ENCODE measurements at places on chromosomes 5 and 9.

DNA sequence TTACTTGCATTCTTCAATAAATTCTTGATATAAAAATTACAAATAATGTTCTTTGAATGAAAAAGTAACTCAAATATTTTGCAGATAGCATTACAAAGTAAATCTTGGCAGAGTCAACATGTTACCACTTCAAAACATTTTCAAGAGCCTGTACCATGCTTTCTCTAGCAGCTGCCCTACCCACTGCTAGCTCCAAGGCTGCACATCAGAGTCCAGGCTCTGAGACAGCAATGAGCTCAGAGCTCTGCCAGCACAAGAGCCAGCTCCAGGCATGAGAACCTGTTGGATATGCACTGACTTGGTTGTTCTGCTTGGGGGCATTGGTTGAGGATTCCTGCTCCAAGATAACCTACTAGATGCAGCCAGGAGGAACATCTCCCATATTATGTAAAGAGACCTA, 211.3 kb upstream of the HAPLN1 start:
- DNase-seq = no peak

GRCh38 chr9:73799446-73799845, 647.8 kb downstream of the ANXA1 start:
- DNase-seq = no peak

DNA sequence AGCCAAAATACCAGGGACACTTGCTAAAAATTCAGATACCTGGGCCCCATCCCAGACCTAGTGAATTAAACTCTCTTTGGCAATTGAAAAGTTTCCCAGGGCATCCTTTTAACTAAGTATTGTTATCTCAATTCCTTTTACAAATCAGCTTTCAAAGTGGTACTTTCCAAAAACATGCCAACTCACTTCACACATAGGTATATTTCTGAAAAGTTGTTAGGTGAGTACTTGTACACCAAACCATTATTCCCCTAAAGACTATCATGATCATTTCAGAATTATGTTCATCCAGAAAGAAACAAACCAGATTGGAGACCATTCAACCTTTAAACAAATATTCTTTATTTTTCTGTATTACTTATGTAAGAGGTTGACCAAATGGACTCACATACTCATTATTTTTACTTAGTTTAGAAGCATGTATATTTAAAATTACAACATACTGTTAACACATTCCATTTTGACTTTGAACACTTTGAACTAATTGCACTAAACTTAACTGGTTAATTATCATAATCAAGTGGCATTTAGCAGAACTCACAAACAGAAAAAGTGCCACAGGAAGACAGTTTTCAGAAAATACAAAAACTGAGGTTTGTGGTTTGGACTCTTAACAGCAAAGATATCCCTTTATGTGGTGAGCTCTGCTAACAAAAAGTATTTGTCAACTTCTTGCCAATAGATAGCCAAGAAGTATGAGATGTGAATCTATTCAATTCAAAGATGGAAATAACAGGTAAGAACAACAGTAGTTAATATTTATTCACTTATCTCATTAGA, 40.7 kb downstream of the KIAA0825 start:
- no peak for DNase-seq

- no peak for DNase-seq
These were observed 50.7 kb downstream of the SLC44A1 start for GRCh38 chr9:105295201-105295550.

DNA sequence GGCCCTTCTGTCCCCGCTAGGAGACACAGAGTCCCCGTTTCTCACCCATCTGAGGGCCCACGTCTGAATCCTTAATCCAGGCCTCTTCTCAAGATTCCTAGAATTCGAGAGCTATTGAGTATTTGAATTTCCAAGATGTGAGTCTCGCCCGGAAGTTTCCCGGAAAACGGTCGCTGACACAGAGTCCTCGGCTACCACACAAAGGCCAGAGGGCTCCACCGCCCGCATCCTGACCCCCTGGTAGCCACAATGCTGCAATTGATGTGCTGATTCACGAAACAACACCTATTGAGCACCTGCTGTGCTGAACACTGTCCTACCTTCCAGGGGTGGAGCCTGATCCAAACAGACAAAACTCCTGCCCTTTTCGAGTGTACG, 670 bp upstream of the FBP1 start:
- DNase-seq = no peak

DNA sequence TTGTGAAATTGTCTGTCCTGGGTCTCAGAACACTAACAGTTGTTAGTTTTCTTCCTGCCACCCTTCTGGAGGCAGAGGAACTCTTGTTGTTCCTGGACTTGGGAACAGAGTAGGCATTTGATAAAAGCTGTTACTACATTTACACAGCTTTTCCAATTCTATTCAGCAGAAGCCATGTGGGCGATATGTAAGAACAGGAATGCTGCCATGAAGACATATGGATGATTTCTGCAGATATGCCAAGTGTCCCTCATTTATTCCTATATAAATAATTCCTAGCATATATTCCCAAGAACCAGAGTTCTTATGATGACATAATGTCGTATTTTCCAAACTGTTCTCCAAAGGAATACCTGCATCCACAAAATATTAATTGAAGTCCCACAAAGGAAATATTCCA, 135.9 kb upstream of the DAB2 start:
- DNase-seq = no peak

GRCh38 chr9:69535286-69535832, 136.8 kb downstream of the APBA1 start:
- DNase-seq = no peak

GRCh38 chr5:82274343-82275211, 3.6 kb downstream of the RPS23 start:
- no peak for DNase-seq

- no peak for DNase-seq
These were observed 497.7 kb upstream of the MEF2C start for GRCh38 chr5:89380635-89381034.

GRCh38 chr9:120892748-120893610, 16.0 kb upstream of the PHF19 start:
- DNase-seq = no peak

DNA sequence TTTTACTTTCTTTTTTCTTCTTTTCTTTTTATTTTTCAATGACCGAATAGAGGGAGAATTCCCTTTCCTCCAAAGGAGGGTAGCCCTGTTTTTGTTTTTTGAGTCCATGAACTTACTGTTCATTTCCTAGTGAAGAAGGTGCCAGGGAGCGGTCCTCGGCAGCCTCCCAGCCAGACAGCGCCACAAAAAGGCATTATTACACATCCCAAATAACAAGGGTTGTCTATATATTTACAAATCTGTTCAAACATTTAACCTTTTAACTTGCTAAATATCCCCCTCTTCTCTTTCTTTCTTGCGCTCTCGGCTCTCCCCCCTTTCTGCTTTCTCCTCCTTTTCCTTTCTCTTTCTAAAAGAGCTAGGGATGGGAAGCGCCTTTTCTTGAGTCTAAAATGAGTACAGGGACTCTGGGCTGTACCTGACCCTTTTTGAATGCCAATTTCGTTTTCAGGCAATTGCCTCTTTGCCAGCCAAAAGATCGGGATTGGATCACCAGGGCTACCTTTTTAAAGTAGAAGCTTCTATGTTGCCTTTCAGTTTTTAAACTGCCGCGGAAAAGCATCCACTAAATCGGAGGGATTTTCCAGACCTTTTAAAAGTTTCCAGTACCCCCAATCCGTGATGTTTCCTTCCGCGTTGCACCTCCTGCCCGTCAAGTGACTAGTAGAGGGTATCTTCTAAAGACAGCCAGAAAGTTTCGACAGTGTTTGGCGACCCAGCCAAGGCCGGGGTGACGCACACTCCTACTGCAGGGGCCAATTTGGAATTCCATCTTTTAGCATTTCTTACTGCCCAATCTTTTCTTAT, 125.6 kb downstream of the TMEM161B start:
- peak; percentile 81 for DNase-seq

DNA sequence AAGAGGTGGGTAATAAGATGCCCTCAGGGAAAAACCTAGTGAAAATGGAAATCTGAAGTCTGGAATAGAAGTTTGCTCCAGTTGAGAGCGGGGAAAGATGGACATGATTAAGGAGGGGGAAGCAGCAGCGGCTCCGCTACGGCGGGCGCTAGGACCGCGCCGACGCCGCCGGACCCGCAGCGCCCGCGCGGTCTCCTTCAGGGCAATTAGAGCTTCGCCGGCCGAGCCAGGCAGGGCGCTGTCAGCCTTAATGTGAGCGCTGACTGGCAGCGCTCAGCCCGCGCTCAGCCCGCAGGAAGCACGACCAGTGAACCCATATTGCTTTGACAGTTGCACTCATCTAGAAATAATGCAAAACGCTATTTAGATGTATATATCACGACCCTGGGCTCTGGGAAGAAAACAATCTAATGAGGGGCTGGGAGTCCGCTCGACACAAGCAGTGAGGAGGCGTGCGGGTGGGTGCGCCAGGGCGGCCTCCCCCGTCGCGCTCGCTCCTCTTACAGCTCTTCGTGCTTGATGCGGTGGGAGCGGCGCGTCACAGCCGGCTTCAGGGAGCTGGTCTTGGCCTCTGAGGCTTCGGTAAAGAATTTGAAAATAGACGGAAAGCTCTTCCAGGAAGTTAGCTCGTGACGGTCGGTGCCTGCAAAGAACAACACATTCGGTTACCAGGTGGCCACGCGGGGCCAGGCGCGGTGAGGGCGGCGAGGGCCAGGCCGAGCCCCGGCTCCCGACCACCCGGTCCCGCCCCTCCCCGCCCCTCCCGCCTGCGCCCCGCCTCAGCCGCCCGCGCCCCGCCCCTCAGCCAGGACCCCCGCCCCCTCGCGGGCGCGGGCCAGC, 37.7 kb downstream of the NR2F1 start:
- DNase-seq = peak; percentile 59

GRCh38 chr9:92328225-92328624, 2.5 kb downstream of the CENPP start:
- no peak for DNase-seq

- DNase-seq = peak; percentile 68
These were observed at the start of gene PCDHGC5 for GRCh38 chr5:141488591-141489561. PCDHGC5 (plus strand) TSS chr5:141489081; CDS start chr5:141489241, 160 bp downstream.

GRCh38 chr5:33364406-33364805, 76.4 kb upstream of the TARS1 start:
- no peak for DNase-seq

- DNase-seq = peak; percentile 2
These were observed 419.9 kb upstream of the GRAMD2B start for GRCh38 chr5:126003309-126003708.

DNA sequence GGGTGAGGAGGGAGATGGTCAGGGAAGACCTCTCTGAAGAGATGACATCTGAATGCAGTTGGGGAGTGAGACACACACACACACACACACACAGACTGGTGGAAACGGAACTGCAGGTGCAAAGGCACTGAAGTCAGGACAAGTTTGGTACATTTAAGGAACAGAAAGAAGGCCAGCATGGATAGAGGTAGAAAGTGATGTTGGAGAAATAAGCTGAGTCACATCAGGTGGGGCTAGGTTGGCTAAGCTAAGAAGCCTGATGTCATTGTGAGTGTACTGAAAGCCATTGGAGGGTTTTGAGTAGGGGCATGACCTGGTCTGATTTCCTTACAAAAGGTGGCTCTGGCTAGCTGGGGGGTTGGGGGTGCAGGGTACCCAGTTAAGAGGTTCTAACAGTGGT, 3.1 kb downstream of the BSPRY start:
- no peak for DNase-seq

DNA sequence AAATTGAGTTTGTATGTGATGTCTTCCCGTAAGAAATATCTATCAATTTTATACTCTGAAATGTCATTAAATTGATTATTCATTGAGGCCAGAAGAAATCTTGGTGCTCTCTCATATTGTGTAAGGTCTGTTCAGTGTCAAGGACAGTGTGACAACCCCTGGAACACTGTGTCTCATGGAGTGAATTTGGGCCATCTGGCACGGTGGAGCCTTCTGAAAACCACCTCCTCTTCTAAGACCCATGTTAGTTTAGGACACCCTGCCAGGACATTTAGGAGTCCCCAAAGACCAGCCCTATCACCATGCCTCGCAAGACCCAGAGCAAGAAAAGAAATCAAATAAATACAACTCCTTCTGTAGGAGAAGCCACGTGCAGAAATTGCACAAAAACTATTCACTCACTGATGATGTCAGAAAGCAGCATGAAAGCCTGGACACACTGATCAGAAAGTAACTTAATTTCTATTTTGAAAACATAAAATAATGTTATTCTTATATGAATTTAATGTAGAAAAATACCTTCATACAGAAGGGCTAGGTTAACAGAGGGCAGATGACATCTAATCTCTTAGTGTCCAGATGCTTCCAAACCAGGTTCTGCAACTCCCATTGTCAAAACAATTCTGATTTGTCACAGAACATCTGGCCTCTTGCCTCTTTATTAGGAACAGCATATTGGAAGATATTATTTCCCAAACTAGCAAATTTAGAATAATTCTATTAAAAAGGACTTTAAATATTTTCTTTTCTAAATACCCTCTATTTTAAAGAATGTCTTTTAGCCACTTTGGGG, 298.8 kb downstream of the NR2F1-AS1 start:
- DNase-seq = no peak

GRCh38 chr9:5509573-5509972, 758 bp upstream of the PDCD1LG2 start:
- no peak for DNase-seq

DNA sequence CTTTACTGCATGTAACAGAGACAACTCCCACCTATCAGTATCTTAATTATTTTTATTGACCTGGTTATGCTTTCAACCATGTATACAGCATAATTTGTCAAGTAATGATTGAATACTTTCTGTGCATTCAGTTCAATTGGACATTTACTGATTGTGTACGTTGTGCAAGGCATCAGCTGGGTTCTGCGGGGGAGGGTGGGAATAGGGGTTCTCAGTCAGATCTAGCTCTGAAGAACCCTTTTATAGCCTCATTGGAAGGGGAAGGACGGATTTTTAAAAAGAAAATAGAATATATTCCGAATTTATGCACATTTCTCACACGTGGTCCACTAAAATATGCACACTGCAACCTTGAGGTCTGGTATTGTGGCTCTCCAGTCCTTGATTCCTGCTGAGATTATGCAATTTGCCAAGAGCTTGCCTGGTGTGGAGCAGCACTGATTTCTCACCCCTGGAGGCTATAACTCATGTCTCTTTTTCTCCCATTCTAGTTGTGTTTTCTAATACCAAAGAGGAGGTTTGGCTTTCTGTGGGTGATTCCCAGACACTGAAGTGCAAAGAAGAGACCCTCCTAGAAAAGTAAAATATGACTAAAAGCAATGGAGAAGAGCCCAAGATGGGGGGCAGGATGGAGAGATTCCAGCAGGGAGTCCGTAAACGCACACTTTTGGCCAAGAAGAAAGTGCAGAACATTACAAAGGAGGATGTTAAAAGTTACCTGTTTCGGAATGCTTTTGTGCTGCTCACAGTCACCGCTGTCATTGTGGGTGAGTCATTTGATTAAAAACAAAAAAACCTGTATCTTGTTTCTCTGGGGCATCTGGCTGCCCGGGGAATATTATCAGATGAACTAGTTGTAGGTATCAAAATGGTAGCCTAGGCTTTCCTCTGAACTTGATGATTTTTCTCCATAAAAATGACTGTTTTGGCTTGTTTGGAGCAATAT, 1.7 kb downstream of the SLC1A3 start:
- DNase-seq = peak; percentile 52

DNA sequence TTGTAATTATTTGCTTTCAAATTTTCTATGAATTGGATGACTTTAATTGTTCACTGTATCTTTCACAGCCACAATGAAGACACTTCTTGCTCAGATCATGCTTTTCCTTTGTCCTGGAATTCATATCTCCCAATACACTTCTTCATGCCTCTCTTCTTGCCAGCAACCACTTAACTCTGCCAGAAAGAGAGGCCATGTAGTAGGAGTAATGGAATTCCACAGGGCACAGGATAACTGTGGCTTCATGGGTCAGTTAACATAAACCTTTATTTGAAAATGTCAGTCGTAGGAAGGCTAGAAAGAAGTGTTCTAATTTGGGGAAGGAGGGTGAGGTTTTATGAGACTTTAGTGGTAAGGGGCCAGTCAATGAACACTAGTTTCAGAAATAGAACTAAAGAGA, 190.3 kb downstream of the TMEM167A start:
- no peak for DNase-seq

All from hippocampal formation (tissue), 2 donors.